Amniotic stem cell (primary cell): ENCODE measurements at places on chromosomes 5 and 9.

DNA sequence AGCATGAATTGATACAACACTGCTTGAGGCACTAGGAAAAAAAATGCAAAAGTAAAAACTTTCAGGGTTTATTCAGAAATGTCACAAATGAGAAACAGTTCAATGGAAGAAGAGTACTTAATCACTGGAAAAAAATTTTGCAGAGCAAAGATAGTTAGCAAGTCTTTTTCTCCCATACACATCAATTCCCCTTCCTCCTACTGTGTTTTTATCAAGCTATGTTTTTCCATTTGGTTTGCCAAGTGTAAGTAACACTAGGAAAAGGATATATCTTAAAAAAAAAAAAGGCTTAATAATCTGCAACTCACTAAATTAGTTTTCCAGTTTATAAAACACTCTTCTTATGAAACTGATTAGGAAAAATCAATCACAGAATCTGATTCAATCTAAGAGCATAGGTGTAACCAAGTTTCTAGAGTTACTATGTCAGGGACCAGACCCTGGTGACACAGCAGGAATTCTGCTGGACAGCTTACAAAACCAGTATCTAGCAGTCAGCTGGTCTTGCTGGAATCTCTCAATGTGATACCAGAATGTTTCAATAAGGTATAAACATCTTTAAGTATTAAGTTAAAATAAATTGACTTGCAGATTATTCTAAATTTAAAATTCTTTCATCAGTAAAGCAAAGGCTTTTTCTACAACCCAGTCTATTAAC is 34.7 kb downstream of the RNF145 start:
- DNase-seq: no peak

DNA sequence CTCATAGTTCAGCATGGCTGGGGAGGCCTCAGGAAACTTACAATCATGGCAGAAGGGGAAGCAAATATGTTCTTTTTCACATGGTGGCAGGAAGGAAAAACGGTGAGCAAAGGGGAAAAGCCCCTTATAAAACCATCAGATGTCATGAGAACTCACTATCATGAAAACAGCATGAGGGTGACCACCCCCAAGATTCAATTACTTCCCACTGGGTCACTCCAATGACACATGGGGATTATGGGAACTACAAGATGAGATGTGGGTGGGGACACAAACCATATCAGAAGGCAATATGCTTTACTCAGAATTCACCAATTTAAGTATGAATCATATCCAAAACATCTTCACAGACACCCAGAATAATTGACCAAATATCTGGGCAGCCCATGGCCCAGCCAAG is 19.7 kb downstream of the MAT2B start:
- DNase-seq: no peak

DNA sequence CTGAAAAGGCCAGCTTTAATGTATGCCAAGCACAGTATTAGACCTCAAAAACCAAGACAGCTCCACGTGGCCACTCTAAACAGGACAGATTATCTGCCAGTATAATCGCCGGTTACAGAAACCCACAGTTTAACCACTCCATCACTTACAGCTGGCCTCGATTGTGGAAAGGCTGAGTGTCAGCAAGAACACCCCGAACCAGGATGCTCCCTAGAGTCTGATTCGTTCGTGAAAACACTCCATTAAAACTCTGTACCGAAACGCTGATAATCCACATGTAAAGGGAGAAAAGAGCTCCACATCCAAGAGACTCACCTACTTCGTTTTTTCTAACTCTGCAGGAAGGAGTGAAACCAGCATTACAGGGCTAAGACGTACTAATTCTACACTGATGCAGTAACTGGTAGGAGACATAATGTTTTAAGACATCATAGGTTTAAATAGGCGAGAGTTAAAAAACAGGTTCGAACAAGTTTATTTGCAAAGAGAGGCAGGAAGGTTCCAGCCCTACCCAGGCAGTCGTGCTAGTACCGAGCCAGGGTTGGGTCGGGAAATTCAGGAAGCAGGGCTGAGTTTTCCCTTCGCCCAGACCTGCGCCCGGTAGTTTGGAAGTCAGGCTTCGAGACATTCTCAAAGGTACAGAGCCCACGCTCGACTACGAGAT is 949 bp downstream of the SERINC5 start:
- no peak for DNase-seq

DNA sequence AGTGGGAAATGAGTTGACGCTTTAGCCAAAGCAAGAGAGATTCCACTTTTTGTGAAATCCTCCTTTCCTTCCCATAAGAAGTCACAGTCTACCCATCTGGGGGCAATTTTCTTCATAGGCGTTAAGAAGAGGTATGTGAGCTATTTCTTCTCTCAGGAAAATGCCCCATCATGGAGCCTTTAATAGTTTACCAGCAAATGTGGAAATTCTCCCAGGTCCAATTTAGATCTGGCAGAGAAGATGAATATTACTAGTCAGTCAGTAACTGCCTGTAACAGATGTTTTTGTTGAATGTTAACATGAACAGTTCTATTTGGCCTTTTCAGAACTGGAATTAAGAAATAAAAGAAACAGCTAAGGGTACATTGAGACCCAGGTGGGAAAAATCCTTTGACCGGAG is 156.4 kb upstream of the RFX3 start:
- DNase-seq: no peak

GRCh38 chr9:5949103-5949699 is 58.5 kb downstream of the MLANA start:
- no peak for DNase-seq

DNA sequence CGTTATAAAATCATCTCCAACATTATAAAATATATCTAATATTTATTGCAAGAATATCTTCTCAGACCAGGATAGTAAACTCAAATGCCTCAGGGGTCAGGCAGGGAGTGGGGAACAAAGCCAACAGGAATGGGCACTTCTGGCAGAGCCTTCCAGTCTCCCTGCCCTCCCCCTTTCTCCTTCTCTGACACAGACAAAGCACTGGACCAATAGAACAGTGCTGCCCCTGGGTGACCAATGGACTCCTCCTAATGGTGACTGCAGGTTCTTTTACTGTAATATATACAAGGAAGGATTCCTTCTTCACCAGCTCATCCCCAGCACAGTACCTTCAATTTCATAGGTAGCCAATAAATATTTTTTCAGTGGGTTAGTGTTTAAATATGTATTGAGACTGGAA is 31.1 kb upstream of the MAMDC2 start:
- no peak for DNase-seq

DNA sequence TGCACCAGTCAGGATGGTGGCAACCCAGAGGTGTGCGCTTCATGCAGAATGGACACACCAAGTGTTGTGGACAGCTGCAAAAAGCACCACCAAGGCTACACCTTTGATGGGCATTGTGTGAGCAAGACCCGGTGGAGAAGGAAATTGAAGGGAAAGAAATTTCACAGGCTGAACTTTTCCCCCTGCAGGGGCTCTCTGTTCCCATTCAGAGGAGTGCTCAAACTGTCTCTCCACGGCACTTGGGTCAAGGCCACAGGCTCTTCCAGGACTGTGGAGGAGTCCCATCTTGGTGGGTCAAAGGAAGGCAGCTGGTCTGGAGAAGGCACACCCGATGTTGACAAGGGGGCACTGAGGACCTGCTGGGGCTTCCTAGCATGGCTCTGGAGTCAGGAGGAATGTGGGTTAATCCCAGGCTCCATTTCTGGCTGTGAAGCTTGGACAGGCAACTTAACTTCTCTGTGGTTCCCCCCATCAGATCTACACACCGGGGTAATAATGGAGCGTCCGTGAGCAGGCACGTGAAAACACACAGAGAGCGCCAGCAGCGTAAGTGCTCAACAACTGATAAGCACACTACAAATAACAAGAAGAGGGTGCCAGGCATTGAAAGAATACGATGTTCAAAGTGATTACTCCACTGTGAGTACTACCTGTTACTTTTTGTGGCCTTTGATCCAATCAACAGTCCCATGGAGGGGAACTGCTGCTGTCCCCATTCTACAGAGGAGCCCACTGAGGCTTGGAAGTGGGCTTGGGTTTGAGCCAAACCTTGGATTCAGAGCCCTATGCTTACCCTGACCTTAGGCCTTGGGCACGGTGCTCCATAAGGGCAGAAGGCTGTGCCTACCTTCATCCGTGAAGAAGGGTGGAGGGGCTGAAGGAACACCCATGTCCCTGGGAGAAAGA is 34.2 kb upstream of the TIFAB start:
- DNase-seq: no peak

GRCh38 chr9:33620738-33621439 is 96.8 kb downstream of the ANKRD18B start:
- DNase-seq: peak; percentile 61

GRCh38 chr9:125586172-125586511 is 120.9 kb downstream of the MAPKAP1 start:
- DNase-seq: no peak

DNA sequence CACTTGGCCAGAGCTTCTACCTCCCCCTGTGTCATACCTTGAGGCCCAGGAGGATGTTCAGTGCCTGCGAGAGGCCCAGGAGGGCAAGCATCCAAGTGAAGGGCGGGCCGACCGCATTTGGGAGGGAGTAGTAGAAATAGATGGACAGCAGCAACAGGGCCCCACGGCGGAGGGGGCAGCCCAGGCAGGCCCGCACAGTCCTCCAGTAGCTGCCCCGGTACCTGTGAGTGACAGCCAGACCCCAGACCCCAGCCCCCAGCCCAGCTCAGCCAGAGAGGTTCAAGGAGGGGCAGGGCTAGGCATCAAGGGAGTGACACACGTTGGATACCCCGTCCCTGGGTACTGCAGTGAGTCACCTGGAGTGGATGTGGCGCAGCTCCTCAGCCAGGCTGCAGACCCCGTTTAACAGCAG is 1.4 kb downstream of the STING1 start:
- no peak for DNase-seq

DNA sequence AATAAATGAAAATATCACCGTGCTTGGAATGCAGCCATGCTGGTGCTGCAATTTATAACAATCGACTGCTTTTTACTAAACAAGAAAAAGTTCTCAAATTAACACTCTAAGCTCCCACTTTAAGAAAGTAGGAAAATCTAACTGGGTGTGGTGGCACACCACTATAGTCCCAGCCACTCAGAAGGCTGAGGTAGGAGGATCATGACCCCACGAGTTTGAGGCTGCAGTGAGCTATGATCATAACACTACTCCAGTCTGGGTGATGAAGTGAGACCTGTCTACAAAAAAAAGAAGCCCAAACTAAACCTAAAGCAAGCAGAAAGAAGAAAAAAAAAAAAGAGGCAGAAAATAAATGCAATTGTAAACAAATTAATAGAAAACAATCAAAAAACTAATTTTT is 10.5 kb downstream of the CCNG1 start:
- DNase-seq: no peak
